ENCODE measurements at places on chromosomes 6 and 20. TPM values are rescaled to one million over a fixed set of nuclear protein-coding genes. Genes with fewer than 3 reads are reported as not detected.
A peak's percentile ranks its signal among the peaks of the same experiment; 100 is the strongest.

DNA sequence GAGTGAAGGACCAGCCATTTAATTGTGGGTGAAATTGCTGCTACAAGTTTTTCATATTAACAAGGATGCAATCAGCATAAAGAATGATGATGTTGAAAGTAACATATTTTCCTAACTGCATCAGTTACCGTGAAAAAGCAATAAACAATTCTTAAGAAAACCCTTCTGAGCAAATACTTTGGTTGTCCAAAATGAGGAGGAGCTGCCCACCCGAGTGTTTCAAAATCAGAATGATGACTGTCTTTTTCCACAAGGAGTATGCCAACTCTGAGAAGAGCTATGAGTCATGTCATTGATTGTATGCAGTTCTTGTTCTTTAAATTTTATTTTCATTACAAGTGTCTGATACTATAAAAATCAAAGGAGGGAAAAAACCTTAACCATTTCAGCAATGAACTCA, 470.5 kb downstream of the COL12A1 start:
- DNase-seq, result no peak
- no peak overlapping the region for H3K4me3 ChIP-seq
- no peaks in the 10 kb centered on the region for H3K27me3 ChIP-seq
- H3K36me3 ChIP-seq, result no peaks in the 10 kb centered on the region
- no peak overlapping the region for H3K27ac ChIP-seq

DNA sequence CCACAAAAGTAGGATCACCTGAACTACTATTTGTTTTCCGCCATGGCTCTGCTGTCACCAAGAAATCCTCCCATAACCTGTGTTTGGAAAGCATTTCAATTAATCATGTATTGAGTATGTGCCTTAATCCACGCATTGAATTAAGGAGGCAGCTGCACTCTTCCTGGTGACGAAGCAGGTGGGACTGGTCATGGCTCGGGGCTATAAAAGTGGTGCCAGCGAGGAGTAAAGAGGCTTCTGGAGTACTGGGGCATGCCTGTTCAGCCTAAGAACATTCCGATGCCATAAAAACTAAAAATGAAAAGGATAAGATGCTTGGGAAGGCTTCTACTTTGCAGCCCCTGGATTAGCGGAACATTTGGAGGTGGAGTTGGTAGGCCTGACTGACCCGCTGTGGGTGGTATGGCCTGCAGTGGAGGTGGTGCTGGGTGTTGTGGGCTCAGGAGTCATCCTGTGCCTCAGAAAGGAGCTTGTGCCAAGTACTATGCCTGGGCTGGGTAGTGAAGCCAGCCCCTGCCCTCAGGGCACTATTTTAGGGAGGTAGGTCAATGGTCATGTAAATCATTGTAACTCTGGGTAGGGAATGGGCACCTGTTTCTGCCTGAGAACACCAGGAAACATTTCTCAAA, 110.5 kb downstream of the B3GAT2 start:
- DNase-seq, result no peak
- H3K27me3 ChIP-seq, result no peaks in the 10 kb centered on the region
- H3K4me3 ChIP-seq, result no peak overlapping the region
- H3K36me3 ChIP-seq, result no peaks in the 10 kb centered on the region
- peaks cover 7% of the 10 kb centered on the region for H3K4me1 ChIP-seq

OR2J3 gene
- total RNA-seq, result not detected

MICAL1 gene
- 123 TPM for total RNA-seq

DNA sequence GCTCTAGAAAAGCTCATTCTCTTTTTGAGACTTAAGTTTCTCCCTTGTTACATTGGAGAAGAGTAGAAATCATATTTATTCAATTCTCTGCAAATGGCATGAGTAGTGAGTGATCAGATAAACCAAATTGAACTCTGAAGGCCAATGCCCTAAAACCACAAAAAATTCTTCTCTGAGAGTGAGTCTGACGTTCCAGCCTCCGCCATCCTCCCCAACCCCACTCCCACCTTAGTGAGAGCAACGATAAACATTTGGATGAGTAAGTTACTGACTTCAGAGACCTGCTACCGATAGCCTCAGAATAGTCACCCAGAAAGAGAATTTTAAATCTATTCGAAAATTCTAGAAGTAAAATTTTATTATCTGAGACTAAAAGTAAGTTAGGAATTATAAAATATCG, 94.6 kb downstream of the TFAP2A start:
- no peaks in the 10 kb centered on the region for H3K36me3 ChIP-seq
- peaks cover 18% of the 10 kb centered on the region for H3K4me1 ChIP-seq
- no peak for DNase-seq
- H3K27me3 ChIP-seq, result no peaks in the 10 kb centered on the region
- H3K4me3 ChIP-seq, result no peak overlapping the region

- no peak overlapping the region for H3K27ac ChIP-seq
- peaks cover 43% of the 10 kb centered on the region for H3K4me1 ChIP-seq
- no peaks in the 10 kb centered on the region for H3K27me3 ChIP-seq
- peak; percentile 84 for DNase-seq
- H3K4me3 ChIP-seq, result no peak overlapping the region
Observed at GRCh38 chr20:56957737-56958553, 308.5 kb downstream of the BMP7 start.

All from neural progenitor cell (in vitro differentiated cells).